Hematopoietic multipotent progenitor cell treated with erythropoietin and hydrocortisone succinate and interleukin-3 and kit ligand, for 6 days (in vitro differentiated cells): ENCODE measurements at places on chromosomes 4 and X.

- no peak for DNase-seq
Observed at GRCh38 chrX:118432799-118433198, 62.8 kb upstream of the DOCK11 start.

DNA sequence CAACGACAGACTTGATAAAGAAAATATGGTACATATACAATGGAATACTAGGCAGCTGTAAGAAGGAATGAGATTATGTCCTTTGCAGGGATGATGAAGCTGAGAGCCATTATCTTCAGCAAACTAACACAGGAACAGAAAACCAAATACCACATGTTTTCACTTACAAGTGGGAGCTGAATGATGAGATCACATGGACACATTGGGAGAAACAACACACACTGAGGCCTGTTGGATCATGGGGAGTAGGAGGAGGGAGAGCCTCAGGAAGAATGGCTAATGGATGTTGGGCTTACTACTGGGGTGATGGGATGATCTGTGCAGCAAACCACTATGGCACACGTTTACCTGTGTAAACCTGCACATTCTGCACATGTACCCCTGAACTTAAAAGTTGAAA, 209.7 kb downstream of the SPRY1 start:
- no peak for DNase-seq

GRCh38 chrX:129696463-129697155, 41.9 kb upstream of the APLN start:
- DNase-seq: no peak

- DNase-seq: no peak
Observed at GRCh38 chr4:136319789-136320464, 1212.4 kb downstream of the PCDH18 start.

DNA sequence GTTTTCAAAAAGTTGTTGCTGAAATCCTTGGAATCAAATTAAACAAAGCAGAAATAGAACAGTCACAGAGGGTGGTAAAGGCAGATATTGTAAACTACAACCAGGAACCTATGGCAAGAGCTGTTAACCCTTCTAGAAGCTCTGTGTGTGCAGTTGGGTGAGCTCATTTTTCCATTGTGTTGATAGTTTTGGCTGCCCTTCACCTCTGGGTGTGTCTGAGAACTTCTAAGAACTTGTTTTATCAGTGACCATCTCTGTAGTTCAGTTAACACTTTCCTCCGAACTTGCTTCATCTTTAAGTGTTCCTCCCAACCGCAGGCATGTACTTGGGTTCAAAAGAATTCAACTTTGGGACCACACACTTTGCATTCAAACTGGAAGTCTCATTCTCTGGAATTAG, 32.7 kb downstream of the RBMX start:
- peak; percentile 84 for DNase-seq
